ENCODE measurements at places on chromosomes 16 and 17.
A peak's percentile ranks its signal among the peaks of the same experiment; 100 is the strongest.

DNA sequence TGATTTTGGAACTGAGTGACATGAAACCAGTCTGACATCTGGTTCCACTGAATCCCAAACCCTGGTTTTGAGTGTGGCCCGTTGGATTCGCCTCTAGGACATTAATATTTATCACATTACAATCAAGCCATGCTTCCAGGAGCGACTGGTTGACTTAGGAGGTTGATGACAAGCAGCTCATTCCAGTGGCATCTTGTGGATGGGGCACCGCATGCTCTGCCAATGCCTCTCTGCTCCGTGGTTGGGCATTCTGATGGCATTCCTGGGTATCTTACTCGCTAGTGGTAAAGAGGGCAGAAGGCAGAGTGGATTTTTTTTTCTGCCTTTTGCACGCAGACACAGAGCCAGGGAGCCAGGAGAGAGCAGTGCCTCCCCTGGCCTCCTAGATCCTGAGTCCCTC, 31.4 kb downstream of the CACNG4 start:
- peak; percentile 30 for DNase-seq

GRCh38 chr17:44352828-44353671, 7.9 kb downstream of the GRN start:
- DNase-seq, result no peak

DNA sequence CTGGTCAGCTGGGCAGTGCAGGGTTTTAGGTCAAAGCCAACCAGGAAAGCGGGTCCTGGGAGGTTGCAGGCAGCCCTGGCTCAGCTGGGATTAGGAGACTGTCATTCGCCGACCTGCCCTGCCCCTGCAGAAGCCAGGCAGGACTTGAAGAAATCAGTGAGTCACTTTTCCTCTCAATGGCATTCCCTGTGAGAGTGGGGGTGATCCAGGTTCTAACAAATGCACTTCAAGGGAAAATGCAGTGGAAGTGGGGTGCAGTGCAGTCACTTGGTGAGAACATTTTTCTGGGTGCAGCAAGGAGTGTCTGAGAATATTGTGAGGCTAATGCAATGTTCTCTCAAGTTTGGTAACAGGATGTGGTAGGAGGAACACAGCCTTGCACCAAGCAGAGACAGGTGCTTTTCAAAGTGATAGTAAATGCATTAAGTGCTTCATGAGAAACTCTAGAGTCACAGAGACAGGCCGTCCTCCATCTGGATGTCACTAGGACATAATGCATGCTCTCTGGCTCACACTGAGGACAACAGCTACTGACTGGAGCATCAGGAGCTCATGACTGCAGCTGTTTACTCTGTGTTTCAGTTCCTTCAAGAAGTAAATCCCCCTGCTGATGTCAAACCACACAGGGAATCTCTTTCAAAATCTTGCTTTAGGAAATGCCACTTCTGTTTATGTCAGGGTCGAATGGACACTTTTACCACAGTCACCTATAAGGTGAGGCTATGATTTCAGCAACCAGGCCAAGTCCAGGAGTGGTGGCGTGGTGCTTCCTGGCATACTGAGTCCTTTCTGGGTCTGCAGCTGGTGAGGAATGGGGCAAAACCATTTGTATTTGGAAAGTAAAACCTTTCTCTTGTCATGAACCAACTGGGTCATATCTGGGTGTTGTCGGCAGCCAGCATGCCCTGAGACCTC, 16.7 kb downstream of the CDK5R1 start:
- DNase-seq, result no peak

DNA sequence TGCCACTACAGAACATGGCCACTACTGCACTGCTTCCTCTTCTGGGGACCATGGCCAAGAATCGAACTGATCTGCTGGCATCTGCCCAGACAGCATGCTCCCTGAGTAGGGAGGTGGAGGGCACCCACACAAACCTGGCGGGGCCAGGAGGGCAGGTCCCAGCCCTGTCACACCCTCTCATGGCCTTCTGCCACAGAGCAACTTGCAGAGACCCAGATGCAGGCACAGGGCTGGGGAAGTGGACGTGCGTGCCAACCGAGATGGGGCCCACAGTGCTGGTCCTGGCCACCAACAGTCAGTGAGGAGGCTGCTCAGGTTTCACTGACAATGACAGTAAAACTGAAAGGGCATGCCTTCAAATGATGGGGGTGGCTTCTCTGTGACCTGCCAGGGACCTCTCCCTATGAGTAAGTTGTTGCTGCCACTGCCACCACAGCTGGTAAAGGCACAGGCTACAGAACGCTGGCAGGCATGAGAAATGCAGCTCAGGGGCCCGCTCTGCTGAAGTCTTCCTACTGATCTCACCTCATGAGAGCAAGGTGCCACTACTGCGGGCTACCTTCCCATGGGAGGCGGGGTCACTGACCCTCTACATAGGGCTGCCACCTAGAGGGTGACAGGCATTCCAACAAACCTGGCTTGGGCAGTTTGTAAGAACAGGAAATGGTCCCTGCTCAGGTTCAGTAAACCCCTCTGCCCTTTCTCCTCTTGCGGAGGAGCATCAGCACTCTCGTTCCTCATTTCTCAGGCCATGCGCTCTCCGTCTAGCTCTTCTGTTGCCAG, 15.5 kb downstream of the HIC1 start:
- DNase-seq, result no peak

Measured in ACHN (cell line).